ENCODE measurements at places on chromosomes 3 and 15.

DNA sequence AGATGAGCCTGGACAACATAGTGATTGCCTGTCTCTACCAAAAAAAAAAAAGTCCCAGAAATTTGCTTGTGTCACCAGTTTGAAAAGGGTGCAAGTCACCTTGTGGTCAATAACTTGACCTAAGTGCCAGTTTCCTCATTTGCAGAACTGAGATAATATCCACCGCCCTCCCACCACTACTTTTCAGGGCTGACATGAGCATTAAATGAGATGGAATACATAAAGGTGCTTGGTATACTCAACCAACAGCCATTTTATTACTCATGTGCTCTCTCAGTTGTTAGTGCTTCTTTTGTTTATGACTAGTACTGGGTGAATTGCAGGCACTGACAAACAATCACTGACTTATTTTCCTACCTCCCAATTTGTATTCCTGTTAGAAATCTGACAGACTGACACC is 340.5 kb upstream of the SATB1 start:
- no peak for DNase-seq

GRCh38 chr3:46990573-46991374 is 11.3 kb downstream of the NBEAL2 start:
- no peak for DNase-seq

- DNase-seq: peak; percentile 57
These were observed 18.0 kb upstream of the RYR3 start for GRCh38 chr15:33292717-33293307.

- no peak for DNase-seq
These were observed 255.5 kb downstream of the EPHB1 start for GRCh38 chr3:135050536-135050935.

DNA sequence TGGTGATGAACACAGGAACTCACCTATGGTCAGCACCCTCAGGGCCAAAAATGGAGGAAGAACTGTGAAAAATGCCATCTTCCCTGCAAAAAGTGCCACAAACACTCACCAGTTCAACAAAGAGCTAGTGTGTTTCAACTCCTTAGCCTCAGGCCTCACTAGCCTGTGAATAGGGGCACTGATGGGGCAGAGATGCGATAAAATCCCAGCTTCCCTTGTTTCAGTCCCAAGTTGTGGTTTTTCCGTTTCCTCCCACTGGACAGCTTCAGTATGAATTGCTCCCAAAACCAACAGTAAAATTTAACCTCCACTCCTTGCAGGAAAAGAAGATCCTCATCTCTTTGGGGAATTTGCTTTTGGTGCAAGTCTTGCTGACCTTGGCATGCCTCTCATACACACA is 117.4 kb upstream of the ADAMTS9 start:
- DNase-seq: no peak

GRCh38 chr3:196222876-196223595 is 6.7 kb downstream of the SLC51A start:
- DNase-seq: no peak

- DNase-seq: no peak
These were observed 101.5 kb upstream of the TMC3 start for GRCh38 chr15:81475471-81475870.

GRCh38 chr3:13301286-13301987 is 118.7 kb downstream of the NUP210 start:
- DNase-seq: no peak

- no peak for DNase-seq
These were observed 1.0 kb downstream of the RFX7 start for GRCh38 chr15:56242576-56243162.

DNA sequence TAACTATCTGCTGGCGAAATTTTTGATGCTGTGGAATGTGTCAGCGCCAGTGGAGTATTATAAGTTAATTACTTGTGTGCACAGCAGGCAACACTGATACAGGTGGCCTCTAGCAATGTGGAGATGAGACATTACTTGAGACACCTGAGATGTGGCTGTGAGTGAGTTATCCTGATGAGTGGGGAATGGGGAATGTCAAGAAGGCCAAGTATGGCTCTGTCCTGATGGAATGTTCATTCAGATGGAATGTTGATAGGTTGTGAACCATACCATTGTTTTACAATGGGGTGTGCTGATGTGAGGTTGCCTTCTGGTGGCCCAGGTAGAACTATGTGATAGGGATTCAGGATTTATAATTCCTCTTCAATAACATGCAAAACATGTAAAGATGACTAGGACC is 404.8 kb downstream of the PTPRG start:
- no peak for DNase-seq

DNA sequence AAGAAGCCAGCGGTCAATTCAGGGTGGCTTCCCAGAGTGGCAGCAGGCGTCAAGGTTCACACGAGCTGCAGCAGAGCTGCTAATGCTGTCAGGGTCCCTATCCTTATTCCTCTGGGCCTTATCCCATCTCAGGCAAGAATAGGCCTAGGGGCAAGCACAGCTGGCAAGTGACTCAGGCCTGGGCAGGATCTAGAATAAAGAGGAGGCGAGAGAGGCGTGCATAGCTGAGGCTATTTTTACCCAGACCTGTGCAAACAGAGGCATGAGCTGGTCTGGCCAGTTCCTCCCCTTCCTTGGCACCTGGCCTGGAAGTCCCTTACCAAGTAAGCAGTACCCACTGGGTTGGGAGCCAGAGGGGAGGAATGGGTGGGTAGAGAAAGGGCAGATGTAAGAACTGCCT is 12.2 kb upstream of the VIPR1 start:
- DNase-seq: no peak

DNA sequence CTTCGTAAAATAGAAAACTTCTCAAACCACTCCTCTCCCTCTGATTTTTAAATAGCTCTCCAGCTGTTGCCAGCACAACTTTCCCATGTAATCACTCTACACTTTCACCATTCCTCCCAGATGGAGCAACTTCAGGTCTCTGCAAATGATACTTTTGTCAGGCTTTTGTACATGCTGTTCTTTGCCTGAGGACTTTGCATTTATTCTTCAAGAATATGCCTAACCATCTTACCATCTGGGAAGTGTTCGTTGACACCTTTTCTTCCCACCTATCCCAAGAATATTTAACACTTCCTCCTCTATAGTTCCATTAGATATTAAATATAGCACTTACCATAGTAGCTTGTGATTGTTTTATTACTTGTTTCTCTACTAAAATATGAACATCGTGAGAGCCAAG is 703.7 kb downstream of the CADM2 start:
- DNase-seq: no peak

GRCh38 chr15:60917461-60918145 is 311.5 kb downstream of the RORA start:
- no peak for DNase-seq

- DNase-seq: no peak
These were observed 97.5 kb upstream of the PLXNA1 start for GRCh38 chr3:126885425-126885824.

DNA sequence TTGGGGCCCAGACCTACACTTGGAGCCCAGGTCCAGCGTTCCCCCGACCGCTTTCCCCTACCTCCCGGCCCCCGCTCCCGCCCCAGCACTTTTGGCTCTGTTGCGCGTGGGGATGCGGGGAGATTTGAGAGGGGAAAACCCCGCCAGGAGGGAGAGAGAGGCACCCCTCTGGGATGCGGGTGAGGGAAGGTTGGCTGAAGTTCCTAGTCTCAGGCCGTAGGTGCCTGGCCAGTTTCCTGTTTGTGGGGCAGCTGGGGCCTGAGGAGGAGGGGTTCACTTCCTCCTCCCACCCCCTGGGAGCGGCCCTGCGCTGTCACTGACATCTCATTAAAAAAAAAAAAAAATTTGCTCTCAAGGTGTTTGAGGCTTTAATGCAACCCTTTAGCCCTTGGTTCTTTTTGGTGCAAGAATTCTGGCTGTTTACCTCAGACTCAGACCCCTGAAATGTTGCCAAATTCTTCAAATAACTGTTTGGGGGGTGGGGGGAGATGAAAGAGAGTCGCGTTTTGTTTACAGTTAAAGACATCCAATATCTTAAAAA is 2.6 kb downstream of the FAM43A start:
- peak; percentile 34 for DNase-seq

- DNase-seq: no peak
These were observed 211.4 kb downstream of the IL5RA start for GRCh38 chr3:2898591-2899353.

DNA sequence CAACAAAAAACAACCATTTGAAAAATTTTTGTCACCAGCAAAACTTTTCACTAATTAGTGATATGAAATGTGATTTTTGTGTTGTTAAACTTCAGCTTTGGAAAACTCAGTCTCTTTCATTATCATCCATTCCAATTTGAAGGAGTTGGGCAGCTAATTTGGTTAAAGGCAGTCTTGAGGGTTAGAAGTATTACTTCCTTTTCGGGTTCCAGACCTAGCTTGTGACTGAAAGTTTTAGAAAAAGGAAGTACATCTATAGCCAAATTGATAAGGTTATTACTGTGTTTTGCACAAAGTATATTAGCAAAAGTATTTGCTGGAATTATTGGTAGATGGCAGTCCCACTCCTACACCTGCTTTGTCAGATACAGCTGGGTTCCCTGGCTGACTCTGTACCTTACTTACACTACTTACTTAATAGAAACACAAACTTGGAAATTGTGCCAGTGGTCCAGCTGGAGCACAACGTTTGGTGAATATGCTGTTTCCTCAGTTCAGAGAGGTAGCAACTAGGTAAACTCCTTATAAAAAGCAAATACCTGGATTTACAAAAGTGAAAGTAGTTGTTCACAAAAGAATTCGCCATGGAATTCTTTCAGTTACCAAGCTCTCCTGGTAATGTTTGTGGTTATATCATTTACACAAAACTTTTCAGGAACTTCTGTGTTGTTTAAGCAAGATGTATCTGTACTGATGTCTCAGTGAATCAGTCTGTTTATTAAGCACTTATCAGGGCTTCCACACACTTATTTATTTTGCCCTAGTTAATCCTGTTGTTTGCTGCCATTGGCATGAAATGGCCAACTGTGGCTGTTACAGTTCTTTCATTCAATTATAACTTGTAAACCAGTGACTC is 31.6 kb downstream of the TIPARP start:
- DNase-seq: no peak
